AG09309 (cell line): ENCODE measurements at places on chromosomes 11 and 22.

DNA sequence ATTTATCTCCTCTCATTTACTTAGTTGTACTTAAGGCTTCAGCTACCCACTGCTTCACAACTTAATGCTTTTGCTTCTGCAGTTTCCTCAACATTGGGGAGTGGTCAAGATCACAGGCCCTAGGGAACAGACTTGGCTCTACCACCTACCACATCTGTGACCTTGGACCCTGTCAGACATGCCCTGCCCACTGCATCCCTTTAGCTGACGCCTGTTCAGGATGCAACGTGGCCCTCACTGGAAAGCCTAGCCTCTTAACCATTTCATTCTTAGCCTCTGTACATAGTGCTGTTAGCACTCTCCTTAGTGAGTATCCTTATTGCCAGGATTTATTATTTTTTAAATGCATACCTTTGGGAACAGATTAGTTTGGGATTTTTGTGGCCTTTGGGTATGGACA, 34.4 kb downstream of the TNRC6B start:
- no peak for DNase-seq

- no peak for DNase-seq
Observed at GRCh38 chr22:17754233-17754925, 19.9 kb downstream of the BID start.

GRCh38 chr11:40877981-40878380, 581.5 kb downstream of the LRRC4C start:
- DNase-seq: no peak

DNA sequence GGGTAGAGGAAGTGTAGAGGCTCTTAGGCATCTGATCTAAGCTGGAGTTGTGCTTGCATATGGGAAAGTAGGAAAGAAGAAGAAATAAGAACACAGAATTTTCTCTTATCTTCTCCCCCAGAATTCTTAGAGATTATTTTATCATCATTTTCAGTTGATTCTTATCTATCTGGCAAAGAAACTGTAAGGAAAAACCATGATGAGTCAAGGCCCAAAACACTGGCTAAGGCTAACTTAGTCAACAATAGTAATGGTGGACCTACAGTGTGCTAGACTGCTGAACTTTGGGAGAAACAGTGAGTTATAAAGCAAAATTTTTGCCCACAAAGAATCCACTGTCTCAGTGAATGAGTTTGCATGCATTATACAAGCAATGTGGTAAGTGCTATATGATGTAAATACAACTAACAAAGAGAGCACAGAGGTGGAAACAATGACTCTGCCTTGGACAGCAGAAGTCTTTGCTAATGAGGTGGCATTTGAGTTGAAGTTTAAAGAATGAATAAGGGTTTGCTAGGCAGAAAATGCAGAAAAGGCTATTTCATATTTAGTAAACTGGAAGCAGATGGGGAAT, 344.5 kb upstream of the PLET1 start:
- peak; percentile 20 for DNase-seq

DNA sequence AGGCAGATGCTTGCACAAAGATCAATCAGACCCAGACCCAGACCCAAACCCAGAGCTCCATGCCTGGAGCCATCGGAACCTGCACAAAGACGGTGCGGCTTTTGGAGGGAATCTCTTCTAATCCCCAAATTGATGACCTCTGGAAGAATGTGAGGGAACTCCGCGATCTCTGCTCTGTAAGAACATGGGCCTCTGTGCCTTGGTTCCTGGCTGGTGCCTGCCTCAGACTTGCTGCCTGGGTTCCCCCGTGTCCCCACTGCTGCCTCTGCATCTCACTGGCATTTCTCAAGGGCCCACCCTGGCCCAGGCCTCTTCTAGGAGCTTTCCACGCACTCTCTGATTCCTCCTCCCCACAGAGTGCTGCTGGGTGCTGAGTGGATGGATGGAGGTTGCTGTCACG, 1044.4 kb downstream of the TBC1D22A start:
- DNase-seq: no peak

GRCh38 chr11:6350043-6350442, 29.7 kb upstream of the CAVIN3 start:
- DNase-seq: no peak

GRCh38 chr22:29187831-29188230, 17.9 kb upstream of the EMID1 start:
- DNase-seq: no peak

DNA sequence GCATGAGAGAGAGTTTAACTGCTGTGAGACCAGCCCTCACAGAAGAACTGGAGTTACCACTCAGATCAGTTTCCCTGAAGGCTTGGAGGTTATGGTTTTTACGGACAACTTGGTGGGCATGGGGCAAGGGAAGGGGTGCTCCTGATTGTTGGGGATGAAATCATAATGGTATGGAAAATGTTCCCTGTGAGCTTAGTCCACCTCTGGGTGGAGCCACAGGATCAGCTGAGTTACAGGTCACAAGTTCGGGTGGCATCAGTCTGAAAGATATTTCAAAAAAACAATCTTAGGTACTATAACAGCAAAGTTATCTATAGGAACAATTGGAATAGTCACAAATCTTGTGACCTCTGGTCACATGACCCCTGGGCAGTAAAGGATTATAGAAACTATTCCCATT, 162.9 kb downstream of the DLG2 start:
- DNase-seq: no peak

- no peak for DNase-seq
Observed at GRCh38 chr22:42001121-42001520, 2.5 kb downstream of the WBP2NL start.

- no peak for DNase-seq
Observed at GRCh38 chr11:7665473-7666291, 7.6 kb downstream of the CYB5R2 start.

- no peak for DNase-seq
Observed at GRCh38 chr11:29368126-29368525, 648.7 kb downstream of the KCNA4 start.

- no peak for DNase-seq
Observed at GRCh38 chr22:37275622-37276021, 6.7 kb upstream of the CYTH4 start.

DNA sequence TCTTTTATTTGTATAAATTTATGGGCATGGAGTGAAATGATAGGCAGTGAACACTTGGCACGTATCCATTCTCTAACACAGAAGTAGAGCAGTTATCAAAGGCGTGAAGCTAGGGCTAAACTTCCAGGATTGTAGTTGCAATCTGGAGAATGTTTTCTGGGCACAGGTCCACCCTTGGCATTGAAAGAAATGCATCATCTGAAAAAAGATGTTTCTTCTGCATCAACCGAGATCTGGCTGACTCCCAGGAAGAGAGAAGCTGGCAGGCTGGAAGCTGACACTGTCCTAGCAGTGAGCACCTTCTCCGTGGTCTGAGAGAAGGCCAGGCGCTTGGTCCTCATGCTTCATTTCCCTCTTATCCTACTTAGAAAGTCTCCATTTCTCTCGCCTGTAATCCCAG, 600.0 kb downstream of the BRD1 start:
- no peak for DNase-seq

DNA sequence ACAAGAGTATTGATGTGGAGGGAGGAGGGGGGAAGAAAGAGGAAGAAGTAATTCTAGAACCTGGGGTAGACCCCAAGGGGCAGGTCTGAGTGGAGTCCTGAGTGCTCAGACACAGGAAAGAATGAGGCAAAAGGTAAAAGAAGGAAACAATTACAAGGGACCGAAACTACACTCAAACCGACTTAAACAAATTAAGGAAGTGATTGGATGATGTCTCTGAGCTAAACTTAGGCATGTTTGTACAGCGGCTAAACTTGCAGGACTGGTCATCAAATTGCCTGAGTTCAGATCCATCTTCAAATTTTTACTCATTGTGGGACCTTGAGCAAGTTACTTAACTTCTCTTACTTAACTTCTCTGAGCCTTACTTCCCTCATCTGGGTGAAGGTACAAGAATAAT, 86.3 kb upstream of the LRRC55 start:
- no peak for DNase-seq

GRCh38 chr11:61372659-61373420, 10.7 kb downstream of the TMEM138 start:
- DNase-seq: no peak

DNA sequence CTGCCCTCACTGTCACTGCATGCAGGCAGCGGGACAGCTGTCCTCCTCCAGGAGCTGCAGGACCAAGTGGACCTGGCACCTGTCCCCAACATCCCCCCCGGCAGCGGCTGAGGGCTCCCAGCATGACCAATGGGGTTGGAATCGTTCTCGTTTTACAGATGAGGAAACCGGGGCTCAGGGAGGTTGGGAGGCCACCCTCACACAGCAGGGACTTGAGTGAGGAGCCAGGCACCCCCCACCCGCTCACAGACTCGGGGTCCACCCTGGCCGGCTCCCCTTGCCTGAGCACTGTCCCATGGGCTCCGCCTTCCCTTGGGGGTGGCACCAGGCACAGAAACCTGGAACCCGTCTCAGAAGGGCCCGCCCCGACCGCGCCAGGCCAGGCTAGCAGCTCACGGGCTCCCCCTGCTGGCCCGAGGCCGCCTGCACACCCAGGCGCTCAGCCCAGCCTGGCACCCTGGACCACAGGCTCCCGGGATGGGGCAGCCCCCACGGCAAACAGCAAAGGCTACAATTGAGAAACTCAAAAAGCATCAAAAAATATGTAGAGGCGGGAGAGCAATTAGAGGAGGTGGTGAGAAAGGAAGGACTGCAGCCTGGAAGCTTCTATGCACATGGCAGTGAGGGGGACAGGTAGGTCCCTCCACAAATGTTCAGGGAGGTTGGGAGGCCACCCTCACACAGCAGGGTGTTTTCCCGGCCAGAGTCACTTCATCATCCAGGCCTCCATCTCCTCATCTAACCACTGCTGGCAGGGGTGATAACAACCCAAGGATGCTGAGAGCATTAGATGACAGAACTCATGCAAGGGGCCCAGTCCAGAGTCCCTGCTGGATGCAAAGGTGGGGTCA, 12.8 kb downstream of the MACROD1 start:
- no peak for DNase-seq

DNA sequence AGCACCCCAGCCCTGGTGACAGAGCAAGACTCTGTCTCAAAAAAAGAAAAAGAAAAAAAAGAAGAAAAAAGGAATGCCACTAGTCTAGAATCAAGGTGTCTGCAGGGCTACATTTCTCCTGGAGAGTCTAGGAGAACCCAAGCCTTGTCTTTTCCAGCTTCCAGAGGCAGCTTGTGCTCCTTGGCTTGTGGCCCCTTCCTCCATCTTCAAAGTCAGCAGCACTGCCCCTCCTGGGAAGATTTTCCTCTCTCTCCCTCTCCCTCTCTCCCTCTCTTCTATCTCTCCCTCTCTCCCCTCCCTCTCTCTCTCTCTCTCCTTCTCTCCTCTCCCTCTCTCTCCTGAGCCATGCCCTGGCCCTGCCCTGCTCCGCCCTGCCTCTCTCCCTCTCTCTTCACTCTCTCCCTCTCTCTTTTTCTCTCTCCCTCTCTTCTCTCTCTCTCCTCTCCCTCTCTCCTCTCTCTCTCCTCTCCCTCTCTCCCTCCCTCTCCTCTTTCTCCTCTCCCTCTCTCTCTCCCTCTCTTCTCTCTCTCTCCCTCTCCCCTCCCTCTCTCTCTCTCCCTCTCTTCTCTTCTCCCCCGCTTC, 97.7 kb upstream of the FGF3 start:
- DNase-seq: no peak

DNA sequence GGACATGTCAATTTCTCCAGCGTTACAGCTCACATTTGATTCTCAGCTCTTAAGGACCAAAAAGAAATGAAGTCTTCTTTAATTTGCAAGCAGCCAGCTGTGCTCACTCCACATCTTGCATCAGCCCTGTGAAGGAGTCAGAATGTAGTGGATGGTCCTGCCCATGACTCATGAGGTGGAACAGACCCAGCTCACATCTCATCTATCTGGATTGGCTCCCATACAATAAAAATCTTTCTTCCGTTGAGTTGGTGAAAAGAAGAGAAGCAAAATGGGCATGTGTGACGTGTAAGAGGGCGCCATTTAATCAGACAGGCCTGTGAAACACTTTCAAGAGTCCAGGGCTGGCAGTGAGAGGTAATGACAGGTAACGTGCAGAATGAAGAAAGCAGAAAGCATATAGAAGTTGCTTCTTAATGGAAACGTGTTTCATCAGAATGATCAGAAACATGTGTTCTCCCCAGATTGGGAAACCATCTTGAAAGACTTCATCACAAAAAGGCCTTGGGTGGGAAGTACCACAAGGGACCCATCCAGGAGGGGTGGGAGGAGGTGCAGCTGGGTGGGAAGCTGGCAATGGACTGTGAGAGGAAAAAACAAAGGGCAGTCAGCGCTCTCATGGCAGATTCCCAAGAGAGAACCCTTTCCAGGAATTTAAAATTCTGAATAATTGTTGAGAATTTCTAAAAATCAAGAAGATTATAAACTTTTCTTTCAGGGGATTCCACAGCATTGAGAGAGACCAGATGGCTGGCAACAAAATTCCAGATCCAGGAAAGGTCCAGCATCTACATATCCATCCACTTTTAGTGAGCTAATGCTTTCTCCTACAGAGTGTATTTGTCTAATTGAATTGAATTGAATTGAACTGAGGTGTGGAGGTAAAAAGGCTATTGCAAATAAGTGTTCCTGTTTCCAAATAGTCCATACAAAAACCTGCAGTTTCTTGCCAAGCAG, 57.0 kb downstream of the ETS1 start:
- peak; percentile 91 for DNase-seq

DNA sequence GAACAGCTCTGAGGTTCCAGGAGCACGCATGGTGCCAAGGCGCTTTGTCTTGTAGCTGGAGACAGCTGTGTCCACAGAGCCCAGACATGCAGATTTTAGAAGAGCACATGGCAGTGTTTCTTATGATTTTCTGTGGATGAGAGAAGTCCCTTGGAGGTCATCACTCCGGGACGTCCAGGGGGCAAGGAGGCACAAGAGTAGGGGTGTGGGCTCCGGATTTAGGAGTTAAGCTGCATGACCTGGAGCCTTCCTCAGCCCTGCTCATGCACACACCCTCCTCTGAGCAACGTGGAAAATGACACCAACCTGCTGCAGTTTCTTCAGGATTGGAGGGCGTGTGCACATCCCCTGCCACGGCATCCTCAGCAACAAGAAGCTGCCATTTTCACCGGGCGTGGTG, 1286.7 kb downstream of the TBC1D22A start:
- no peak for DNase-seq

DNA sequence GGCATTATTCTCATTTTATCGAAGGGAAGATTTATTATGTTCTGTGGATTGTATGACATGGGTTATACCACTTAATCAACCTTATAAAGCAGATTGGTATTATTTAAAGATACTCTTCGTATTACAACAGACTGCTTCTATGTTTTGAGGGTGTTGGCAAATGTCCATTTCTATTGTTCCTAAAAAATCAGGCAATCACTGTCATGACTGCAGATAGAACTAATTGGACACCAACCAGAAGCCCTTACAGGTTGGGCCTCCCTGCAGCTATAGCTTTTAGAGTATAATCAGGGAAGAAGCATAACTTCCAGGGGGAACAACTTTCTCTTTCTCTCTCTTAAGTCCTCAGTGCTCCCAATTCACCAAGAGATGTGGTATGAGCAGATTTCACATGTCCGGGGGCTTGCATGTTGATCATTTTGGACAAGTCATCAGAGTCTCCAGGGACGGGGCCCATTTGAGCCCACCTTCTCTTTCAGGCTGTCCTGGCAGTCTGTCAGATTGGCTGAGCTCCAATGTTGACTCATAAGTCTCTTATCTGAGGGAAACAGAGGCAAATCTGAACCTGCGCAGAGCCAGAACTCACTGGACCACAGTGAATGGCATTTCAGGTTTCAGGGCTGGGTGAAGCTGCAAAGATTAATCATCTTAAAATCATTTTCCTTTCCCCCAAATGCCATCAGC, 264.0 kb upstream of the CCDC90B start:
- DNase-seq: no peak
